ENCODE measurements at places on chromosomes 7 and 10. TPM values are rescaled to one million over a fixed set of nuclear protein-coding genes. Genes with fewer than 3 reads are reported as not detected.
A peak's percentile ranks its signal among the peaks of the same experiment; 100 is the strongest.

The H2BK1 gene
- polyA plus RNA-seq = not detected

The USP6NL gene
- 26.8 TPM for polyA plus RNA-seq

The INHBA gene
- 2.5 TPM for polyA plus RNA-seq

The UCN3 gene
- polyA plus RNA-seq = 0.38 TPM

The ARF5 gene
- 178 TPM for polyA plus RNA-seq

The LDB3 gene
- polyA plus RNA-seq = 1.4 TPM

The CARD11 gene
- 2.2 TPM for polyA plus RNA-seq

The OR9A2 gene
- not detected for polyA plus RNA-seq

The PAX4 gene
- polyA plus RNA-seq = not detected

The ANKRD61 gene
- polyA plus RNA-seq = 0.61 TPM

The ADCY1 gene
- polyA plus RNA-seq = 3.7 TPM

The HHEX gene
- polyA plus RNA-seq = 8.9 TPM

The GIMAP8 gene
- polyA plus RNA-seq = 8.8 TPM

The RARRES2 gene
- polyA plus RNA-seq = 40.9 TPM

DNA sequence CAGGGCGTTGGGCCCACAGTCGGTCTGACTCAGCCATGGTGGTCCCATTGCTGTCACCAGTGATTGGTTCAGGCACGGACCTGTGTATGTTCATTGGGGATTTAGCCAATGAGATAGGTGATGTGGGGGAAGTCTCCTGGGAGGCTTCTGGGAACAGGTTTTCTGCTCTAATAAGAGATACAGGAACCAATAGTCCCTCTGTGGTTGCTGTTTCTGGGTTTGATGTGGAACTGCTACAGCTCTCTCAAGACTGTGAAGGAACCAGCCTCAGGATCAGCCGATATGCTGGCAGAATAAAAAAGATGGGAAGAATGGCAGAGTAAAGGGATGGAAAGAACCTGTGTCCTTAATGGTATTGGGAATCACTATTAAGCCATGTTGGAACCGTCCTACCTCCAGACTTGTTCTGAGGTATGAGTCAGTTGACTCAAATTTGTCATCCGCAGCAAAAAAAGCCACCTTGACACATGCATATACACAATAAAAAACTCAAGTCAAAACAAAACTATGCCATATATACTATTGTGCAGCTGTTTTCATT lies 70.6 kb downstream of the MCMBP start:
- DNase-seq = no peak

GRCh38 chr7:120783721-120784120 lies 74.2 kb downstream of the TSPAN12 start:
- no peak for DNase-seq

DNA sequence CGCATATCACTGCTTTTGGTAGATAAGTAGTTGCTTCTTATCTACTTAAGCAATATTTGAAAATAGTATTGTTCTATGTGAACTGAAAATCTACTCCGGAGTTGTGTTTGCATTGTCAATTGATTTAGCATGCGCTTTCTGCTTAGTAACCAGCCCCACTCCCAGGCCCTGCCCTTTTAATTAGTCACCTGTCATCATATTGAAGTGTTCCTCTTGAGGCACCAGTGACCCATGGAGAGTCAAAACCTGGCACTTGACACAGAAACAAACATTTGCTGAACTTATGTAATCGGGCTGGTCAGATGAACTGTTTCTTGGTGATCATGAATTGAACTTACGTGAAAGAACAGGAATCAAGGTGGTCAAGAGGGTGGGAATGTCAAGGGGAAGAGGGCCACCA lies 27.8 kb upstream of the CDHR3 start:
- no peak for DNase-seq

DNA sequence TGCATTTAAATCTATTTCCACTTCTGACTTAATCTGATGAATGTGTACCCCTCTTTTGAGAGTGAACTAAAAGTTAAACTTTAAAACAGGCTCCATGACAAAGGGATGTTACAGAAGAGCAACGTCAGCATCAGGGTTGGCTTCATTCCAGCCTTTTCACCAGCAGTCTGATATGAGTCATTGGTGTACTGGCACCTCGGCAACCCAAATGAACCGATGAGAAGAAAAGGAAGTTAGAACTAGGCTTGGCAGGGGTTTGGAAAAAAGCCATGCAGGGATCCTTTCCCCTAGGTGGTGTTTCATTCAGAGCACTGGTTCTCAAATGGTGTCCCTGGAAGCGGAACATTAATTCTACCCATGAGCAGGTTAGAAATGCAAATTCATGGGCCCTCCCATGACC lies 53.6 kb downstream of the SEC61G start:
- no peak for DNase-seq

- DNase-seq = no peak
Observed at GRCh38 chr10:6423004-6423403, 157.1 kb downstream of the PRKCQ start.

- no peak for DNase-seq
Observed at GRCh38 chr7:119102291-119102690, 877.8 kb downstream of the ANKRD7 start.

GRCh38 chr7:149027055-149027454 lies 1.2 kb downstream of the PDIA4 start:
- no peak for DNase-seq

- no peak for DNase-seq
Observed at GRCh38 chr10:86024281-86025041, 342.1 kb downstream of the GRID1 start.

DNA sequence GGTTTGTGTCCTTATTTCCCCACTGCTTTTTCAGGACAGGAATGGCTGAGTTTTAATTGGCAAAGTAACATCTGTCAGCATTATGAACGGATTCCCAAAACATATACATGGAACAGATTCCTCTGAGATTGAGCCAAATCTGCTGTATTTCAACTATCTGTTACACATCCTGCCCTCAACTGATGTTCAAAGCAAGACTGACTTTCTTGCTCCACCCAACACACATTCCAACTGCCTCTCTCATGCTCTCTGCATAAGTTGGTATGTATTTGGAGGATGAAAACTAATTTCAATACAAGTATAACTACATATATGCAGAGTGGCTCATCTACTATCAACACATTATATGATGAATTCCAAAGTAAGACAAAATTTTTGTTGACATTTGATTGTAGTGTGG lies 342.2 kb downstream of the GATA3 start:
- DNase-seq = no peak

DNA sequence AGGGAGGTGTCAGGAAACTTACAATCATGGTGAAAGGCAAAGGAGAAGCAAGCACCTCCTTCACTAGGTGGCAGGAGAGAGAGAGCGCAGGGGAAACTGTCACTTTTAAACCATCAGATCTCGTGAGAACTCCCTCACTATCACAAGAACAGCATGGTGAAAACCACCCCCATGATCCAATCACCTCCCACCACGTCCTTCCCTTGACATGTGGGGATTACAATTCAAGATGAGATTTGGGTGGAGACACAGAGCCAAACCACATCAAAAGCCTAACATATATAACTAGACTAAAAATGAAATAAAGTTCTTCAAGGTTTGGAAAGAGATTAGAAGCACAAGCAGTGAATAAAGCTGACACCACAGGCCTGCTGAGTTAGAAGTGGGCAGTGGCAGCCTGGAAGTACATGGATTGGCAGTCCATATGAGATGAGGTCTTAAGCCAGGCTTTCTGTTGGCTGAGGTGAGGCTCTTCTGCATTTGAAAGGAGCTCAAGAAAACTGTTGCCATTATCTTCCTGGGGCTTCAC lies 96.4 kb upstream of the MDFIC start:
- DNase-seq = no peak

GRCh38 chr10:96431211-96431970 lies 72.6 kb upstream of the OPALIN start:
- DNase-seq = no peak

DNA sequence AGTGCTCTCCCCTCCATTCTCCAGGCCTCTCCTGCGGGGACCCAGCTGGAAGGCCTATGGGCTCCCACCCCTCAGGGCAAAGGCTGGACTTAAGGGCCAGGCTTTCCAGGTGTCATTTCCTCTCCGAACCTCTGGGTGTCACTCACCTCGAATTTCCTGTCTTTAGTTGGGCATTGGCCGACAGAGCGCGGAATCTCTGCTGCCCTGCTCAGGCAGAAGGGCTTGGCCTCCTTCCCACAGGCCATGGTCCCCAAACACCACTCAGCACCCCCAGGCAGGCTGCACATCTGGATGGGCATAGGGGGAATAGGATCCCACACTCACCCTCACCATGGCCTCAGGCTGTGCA lies 212.9 kb downstream of the CCSER2 start:
- no peak for DNase-seq

DNA sequence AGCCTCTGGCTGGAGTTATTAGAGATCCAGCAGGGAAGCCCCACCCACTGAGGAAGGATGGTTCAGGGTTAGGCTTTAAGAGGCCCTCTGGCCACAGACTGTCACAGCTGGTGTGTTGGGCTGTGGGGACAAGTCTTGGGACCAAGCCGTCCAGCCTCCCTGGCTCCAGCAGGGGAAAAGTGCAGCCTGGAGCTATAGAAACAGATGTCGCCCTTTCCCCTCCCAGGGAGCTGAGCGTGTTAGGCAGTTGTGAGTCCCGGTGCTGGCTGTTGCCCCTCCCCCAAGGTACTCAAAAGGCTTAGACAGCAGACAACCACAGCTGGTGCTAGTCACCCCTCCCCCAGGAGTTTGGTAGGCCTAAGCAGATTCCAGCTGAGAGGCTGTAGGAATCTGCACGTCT lies 143.4 kb downstream of the TMEM168 start:
- DNase-seq = no peak

DNA sequence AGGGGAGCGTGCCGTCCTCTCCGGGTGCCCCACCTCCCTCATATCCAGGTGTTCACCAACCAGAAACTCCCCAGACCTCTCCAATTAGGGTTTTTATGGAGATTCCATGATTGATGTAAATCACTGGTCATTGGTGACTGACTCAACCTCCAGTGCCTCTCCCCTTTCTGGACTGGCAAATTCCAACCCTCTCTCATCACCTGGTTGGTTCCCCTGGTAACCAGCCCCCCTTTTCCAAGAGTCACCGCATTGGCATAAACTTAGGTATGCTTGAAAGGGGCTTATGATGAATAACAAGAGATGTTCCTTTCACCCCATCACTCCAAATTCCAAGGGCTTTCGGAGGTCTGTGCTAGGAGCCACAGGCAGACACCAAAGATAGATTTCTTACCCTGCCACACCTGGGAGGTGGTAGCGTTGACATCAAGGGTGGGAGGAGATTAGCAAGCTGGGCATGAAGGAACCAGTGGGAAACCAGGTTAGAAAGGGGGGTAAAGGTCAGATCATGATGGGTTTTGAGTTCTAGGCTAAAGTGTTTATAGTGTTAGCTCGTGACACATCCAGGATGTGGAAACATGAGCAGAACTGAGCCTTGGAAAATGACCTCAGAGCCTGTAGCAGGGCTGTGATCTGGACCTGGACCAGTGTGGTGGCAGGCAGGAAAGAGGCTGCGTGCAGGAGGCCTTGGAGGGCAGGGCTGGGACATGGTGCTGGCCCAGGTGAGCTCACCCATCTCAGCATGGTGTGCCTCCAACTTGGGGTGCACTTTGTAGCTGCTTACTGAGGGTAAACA lies 45.1 kb downstream of the CAMK1D start:
- no peak for DNase-seq

GRCh38 chr7:54788664-54789063 lies 29.7 kb upstream of the SEC61G start:
- DNase-seq = peak; percentile 74

- no peak for DNase-seq
Observed at GRCh38 chr7:14851610-14852009, 50.9 kb downstream of the DGKB start.

DNA sequence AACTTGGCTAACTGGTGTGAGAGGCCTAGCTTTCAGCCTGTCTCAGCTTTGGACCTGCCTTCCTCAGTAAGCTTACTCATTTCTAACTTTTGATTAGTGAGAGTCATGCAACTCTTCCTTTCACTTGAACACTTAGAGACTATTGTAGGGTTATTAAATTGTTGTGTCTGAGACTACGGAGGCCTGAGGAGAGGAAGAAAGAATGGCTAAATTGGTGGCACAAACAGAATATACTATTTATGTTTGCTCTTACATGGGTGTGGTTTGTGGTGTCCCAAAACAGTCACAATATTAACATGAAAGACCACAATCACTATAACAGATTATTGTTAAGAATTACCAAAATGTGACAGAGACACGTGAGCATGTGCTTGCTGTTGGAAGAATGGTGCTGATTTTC lies 82.1 kb downstream of the TRIM24 start:
- DNase-seq = no peak

DNA sequence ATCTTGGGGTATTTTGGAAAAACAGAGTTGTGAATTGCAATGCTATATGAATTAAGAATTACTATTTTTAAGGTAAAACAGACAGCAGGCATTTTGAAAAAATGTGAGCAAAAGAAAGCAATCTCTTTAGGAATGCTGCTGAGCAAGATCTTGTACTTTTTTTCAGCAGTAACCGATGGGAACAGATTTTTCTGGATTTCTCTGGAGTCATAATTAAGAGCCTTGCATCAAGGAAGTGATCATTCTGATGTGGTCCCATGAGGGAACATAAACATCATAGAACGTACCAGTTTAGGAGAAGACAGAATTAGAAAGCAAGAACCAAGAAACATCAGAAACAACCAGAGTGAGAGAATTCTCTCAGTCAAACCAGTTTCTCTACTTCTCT lies 157.0 kb upstream of the AGR3 start:
- DNase-seq = no peak

DNA sequence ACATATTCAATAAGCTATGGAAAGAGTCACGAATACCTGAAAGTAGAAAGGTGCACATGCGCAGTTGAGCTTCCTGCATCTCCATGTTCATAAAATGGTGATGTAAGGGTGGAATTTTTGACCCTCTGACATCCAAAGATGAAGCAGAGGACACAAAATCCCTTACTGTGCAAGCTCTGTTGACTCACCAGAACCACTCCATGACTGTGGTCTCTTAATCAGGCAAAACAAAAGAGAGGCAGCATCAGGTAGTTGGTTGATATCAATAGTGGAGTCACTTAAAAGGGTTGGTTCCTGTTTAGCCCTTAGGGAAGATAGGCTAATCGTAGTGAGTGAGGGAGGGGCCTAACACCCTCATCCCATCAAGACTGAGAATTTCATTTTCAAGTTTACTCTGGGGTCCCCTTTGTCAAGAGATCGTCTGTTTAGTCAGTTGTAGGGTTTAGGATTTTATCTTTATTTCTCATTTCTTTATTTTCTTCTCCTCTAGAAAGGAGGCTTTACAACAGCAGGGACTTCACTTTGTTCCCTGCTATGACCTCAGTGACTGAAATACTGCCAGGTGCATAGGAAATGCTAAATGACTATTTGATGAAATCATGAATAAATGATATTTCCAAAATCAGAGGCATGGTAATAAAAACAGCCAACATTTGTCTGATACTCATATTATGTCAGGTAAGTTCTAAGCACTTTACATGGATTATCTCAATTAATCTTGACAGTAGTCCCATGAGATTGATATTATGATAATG lies 98.1 kb downstream of the CD36 start:
- no peak for DNase-seq

DNA sequence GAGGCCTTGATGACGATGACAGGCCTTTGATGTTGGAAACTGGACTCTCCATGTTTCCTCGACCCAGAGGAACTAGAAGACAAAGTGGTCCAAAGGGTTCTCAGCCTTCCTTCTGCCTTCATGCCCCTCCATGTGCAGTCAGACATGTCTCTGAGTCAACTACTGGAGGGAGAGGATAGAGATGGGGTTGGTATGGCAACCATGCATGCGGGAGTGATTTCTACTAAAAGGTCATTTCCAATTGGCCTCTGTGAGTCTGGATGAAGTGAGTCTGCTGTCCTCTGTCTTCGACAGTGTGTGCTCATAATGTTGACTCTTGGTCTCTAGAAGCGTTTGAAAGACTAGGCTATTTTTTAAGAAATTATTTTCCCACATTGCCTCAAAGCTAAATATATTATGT lies 29.2 kb downstream of the STK17A start:
- no peak for DNase-seq

Measured in renal pelvis (tissue), 12 donors.